ENCODE measurements at places on chromosomes 3 and 15.

- no peak for DNase-seq
These were observed 95.1 kb upstream of the ZBED2 start for GRCh38 chr3:111690242-111690641.

- no peak for DNase-seq
These were observed 64.5 kb upstream of the CADPS start for GRCh38 chr3:62939707-62940106.

- no peak for DNase-seq
These were observed at the start of gene CP for GRCh38 chr3:149221783-149222517. CP (minus strand) TSS chr3:149221829; CDS start chr3:149221792, 37 bp downstream.

GRCh38 chr3:134380249-134380648, 6.0 kb upstream of the AMOTL2 start:
- no peak for DNase-seq

DNA sequence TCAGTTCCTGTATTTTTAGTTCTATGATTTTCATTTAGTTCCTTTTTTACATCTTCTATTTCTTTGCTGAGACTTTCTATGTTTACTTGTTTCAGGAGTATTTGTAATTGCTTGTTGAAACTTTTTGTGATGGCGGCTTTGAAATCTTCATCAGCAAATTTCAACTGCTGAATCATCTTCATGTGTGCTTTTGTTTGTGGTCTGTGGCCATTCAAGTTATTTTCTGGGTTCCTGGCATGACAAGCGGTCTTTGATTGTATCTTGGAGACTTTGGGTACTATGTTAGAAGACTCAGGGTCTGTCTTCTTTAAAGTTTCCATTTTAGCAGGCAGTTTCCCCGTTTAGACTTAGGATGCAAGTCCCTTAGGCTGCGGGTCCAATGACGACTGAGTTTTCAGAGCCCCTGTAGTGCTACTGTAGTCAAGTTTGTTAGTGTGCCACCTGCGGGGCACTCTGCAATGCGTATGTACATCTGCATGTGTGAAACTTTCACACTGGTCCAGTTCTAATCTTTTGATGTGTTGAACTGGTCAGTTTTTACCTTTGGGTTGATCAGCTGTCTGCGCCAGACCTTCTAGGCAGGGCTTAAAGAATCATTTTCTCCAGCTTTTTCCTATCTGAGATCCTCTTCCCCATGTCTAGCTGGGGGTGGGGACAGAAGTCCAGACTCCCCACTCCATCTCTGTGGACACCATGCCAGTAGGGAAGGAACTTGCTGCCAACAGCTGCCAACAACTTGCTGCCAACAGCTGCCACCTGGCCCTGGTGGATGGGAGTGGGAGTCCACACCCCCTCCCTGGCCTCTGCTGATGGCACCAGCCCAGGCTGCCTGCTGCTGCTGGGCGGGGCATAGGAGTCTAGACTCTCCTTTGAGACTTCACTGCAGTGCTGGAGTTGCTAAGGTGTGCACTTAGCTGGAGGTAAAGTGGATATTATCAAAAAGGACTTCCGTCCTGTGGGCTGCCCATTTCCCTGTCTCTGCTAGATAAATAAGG, 190.9 kb downstream of the TJP1 start:
- no peak for DNase-seq

DNA sequence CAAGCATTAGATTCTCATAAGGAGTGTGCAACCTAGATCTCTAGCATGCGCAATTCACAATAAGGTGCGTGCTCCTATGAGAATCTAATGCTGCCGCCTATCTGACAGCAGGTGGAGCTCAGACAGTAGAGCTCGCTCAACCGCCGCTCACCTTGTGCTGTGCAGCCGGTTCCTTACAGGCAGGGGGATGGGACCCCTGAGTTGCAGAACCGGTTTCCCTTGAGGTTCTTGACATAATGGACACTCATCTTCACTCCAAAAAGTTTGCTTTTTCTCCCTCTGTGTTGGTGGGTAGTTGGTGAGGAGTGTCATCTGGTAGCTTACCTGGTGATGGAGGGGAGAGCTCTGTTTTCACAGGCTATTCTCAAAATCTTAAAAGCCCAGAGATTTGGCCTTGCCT, 324.0 kb upstream of the TBL1XR1 start:
- no peak for DNase-seq

DNA sequence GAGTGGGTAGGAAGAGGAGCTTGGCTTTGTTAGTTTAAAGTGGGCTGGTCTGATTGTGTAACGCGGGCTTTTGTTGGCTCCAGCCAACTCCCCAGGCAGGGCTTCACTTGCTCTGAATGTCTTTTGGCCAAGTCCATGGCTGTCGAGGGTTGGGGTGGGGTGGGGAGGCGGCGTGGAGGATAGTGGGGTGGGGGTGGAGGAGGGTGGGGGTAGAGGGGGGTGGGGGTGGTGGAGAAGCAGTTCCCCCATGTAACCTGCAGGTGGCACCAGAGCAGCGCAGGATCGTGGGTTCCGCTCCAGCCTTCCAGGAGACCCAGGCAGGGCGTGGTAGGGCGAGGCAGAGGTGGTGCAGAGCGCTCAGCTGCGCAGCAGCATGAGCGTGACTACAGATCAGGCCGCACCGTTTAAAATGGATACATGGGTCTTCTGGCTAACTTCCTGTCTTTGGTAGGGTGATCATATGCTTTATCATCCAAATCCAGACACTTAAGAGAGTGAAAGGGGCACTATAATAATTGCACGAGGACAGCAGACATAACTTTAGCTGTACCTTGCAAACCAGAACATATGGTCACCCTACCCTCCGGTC, 28.3 kb downstream of the GOLGA6A start:
- DNase-seq = peak; percentile 53

DNA sequence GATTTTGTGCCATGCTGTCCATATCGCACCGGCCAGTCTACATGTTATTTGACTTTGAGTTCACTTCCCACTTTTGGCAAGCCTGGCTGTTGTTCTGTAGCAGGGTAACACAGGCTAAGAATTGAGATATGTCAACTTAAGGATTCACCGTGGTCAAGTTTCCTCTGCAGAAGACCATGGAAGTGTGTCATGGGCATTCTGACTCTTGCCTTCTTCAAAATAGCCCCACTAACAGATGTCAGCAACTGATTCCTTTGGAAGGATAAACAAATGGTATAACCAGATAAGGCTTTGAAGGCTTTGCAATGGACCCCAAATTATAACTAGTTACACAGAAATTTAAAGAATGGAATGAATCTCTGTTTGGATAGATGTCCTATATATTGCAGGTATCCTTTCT, 20.1 kb upstream of the CD47 start:
- DNase-seq = no peak

DNA sequence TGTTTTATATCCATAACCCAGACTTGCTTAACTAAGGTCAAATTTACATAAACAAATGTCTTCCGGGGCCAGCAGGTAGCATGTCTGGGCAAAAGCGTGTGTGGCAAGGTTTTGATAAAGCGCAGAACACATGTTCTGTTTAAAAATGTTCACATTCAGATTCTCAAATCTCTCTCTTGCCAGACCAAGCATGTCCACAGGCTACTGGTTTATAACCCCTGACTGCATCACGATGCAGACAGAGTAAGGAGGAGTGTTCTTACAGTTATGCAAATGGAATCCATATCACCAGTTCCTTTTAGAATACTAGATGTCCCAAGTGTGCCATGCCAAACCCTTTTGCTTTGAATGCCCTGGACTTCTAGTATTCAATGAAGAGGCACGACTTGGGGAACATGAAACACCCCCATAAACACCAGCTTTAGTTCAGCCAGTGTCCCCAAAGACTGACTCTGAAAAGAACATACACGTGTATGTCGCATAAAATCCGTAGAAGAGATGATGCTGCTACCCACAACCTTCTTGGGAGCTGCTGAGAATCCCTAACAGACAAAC, 412.0 kb downstream of the CNTN4 start:
- DNase-seq = no peak

DNA sequence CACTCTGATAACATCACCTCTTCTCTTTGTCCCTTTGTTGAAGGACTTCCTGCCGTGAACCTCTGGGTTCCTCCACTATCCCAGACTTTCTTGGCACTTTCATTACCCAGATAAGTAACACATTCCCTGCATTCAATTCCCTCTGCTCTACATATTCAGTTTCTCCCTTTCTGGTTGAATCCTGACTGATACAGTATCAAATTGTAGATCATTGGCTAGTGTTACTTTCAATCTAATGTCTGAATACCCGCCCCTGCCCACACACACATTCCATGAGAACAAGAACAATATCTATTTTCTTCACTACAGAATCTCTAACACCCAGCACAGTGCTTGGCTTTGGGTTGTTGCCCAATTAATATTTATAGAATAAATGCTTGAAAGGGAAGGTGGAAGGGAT, 163.5 kb downstream of the ABHD5 start:
- DNase-seq = no peak

- no peak for DNase-seq
These were observed 36.0 kb downstream of the PHLDB2 start for GRCh38 chr3:111895071-111895470.

GRCh38 chr15:81073801-81074200, 60.3 kb upstream of the CFAP161 start:
- DNase-seq = no peak

- DNase-seq = no peak
These were observed 30.6 kb upstream of the GPR160 start for GRCh38 chr3:170007031-170007663.

DNA sequence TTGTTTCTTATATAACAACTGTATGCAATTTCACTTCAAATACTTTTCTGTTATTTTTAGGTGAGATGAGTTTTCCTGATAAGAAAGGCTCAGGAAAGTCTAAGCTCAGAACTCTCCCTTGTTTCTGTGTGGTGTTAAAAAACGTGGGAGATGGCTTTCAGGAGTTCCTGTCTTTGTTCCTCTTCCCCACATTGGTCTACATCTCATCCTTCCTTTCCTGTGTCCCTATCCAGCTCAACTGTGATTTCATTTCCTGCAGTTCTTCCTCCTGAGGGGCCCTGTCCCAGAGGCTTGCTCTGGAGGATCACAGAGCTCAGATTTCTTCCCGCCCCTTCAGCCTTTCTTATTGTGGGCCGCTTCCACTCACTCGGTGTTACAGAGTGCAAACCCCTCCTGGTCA, 11.2 kb downstream of the SEC13 start:
- no peak for DNase-seq

- DNase-seq = no peak
These were observed 85.2 kb downstream of the GAP43 start for GRCh38 chr3:115708540-115708939.

GRCh38 chr15:44188795-44189194, 6.3 kb downstream of the FRMD5 start:
- DNase-seq = no peak

DNA sequence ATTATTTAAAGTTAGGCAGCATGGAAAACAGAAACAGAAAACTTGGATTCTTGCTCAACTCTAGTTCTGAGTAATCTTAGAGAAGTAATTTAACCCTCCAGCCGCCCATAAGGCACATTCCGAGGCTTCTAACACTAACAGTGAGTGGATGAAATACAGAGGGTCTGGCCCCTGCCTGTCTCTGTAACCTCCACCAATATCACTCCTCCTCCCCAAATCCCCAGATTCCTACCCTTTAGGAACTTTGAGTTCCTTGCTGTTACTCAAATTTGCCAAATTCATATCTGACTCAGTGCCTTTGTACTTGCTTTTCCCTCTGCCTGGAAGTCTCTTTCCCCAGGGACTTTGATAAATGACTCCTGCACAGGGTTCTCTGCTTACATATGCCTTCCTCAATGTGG, 112.5 kb upstream of the TGFBR2 start:
- DNase-seq = no peak

- DNase-seq = no peak
These were observed 961.7 kb downstream of the FHIT start for GRCh38 chr3:60289341-60290121.

Data from right kidney (tissue), 9 donors.